ENCODE measurements at places on chromosomes 7 and 10. TPM values are rescaled to one million over a fixed set of nuclear protein-coding genes. Genes with fewer than 3 reads are reported as not detected.

- no peak overlapping the region for H3K27ac ChIP-seq
- no peaks in the 10 kb centered on the region for H3K27me3 ChIP-seq
- H3K4me3 ChIP-seq: no peak overlapping the region
- H3K4me1 ChIP-seq: no peaks in the 10 kb centered on the region
- no peak for DNase-seq
- no peaks in the 10 kb centered on the region for H3K36me3 ChIP-seq
Measured at GRCh38 chr7:81659697-81660395, 110.0 kb downstream of the HGF start.

DNA sequence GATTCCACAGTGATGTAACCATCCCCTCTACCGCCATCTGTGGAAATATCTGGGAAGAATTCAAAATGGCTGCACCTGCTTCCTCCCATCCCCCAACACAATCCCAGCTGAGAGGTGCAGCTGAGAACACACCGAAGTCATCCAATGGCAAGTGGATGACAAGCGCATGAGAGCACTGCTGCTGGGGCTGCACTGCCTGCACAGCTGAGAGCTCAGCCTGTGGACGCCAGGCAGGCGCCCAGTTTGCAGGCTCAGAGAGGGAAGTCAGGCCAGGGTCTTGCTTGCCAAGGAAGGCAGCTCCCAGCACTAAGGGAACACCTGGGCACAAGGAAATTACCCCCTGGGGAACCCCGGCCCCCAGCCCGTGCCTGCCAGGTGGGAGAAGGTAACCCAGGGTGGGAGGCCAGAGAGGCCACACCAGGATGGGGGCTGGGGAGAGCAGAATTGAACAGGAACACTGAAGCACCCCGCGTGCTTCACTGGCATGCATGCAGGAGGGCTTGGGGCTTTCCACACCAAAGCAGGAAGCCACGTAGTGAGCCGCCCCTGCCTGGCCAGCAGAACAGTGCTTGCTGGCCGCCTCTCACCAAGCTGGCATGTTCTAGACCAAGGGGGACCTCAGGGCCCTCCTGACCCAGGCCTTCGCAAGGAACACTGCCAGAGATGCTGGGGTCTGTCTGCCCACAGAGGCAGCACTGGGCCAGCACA is 46.2 kb downstream of the FAM53B start:
- peaks cover 62% of the 10 kb centered on the region for H3K4me1 ChIP-seq
- H3K27ac ChIP-seq: peak overlapping the region; percentile 98
- H3K36me3 ChIP-seq: peaks cover 17% of the 10 kb centered on the region
- peak overlapping the region; percentile 80 for H3K4me3 ChIP-seq
- H3K27me3 ChIP-seq: no peaks in the 10 kb centered on the region
- DNase-seq: no peak

The LBX1 gene
- not detected for total RNA-seq

GRCh38 chr7:12244694-12245093 is 33.6 kb downstream of the TMEM106B start:
- H3K4me3 ChIP-seq: no peak overlapping the region
- H3K27me3 ChIP-seq: no peaks in the 10 kb centered on the region
- H3K27ac ChIP-seq: no peak overlapping the region
- peaks cover 11% of the 10 kb centered on the region for H3K36me3 ChIP-seq
- H3K4me1 ChIP-seq: peaks cover 8% of the 10 kb centered on the region
- DNase-seq: no peak

DNA sequence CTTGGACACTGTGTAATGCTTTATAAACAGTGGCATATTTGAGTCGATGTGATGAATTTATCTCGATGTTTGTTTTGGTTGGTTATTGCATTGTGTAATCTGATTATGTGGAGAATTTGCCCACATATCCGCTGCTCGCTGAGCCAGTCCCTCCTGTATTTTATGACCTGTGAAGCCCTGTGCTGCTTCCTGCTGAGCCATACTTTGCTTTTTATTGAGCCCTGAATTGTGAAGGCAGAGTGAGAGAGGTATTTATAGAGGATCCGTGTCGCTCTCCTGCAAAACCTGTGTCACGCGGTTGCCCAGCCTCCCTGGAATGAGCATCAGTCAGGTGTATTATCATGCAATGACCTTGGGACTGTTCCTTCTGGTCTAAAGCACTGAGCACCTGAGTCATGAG is 253.7 kb downstream of the ARHGAP21 start:
- no peaks in the 10 kb centered on the region for H3K36me3 ChIP-seq
- no peak overlapping the region for H3K4me3 ChIP-seq
- H3K27ac ChIP-seq: no peak overlapping the region
- peaks cover 7% of the 10 kb centered on the region for H3K4me1 ChIP-seq
- H3K27me3 ChIP-seq: peaks cover 11% of the 10 kb centered on the region

The CFAP70 gene
- 2.2 TPM for total RNA-seq

The SLC26A5 gene
- 0.54 TPM for total RNA-seq

The PPP1R9A gene
- total RNA-seq: 0.42 TPM

- H3K4me1 ChIP-seq: peaks cover 2% of the 10 kb centered on the region
- H3K27me3 ChIP-seq: no peaks in the 10 kb centered on the region
- no peak overlapping the region for H3K27ac ChIP-seq
- no peak overlapping the region for H3K4me3 ChIP-seq
- DNase-seq: no peak
Measured at GRCh38 chr7:108290459-108291151, 160.4 kb upstream of the LAMB4 start.

GRCh38 chr7:137306748-137307147 is 36.8 kb downstream of the PTN start:
- no peak overlapping the region for H3K4me3 ChIP-seq
- no peaks in the 10 kb centered on the region for H3K27me3 ChIP-seq
- no peak for DNase-seq

- H3K4me1 ChIP-seq: no peaks in the 10 kb centered on the region
- H3K4me3 ChIP-seq: no peak overlapping the region
- no peak for DNase-seq
- no peaks in the 10 kb centered on the region for H3K36me3 ChIP-seq
- no peak overlapping the region for H3K27ac ChIP-seq
- H3K27me3 ChIP-seq: peaks cover 11% of the 10 kb centered on the region
Measured at GRCh38 chr10:44402465-44403195, 17.7 kb upstream of the CXCL12 start.

- no peak overlapping the region for H3K27ac ChIP-seq
- H3K4me1 ChIP-seq: no peaks in the 10 kb centered on the region
- H3K4me3 ChIP-seq: no peak overlapping the region
- peaks cover 16% of the 10 kb centered on the region for H3K27me3 ChIP-seq
- H3K36me3 ChIP-seq: no peaks in the 10 kb centered on the region
- DNase-seq: no peak
Measured at GRCh38 chr10:10872035-10872673, 145.5 kb upstream of the CELF2 start.

DNA sequence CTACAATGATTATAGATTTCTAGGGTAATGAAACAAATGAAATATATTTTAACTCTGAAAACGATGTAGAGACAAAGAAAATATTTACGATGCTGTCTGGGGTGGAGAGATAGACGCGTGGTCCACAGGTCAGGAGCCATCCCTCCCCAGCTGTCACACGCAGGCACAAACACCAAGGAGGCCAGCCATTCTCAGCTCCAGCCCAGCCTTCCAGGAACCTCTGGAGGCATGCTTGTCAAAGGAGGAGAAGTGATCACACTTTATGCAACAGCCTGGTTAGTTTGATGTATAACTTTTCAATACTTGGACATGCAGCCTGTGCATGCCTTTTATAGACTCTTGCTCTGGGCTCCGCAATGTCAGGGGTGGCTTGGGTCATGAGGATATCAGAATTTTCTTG is 391.5 kb upstream of the MGMT start:
- H3K27me3 ChIP-seq: peaks cover 3% of the 10 kb centered on the region
- H3K4me1 ChIP-seq: peaks cover 5% of the 10 kb centered on the region
- H3K27ac ChIP-seq: no peak overlapping the region
- peaks cover 3% of the 10 kb centered on the region for H3K36me3 ChIP-seq

DNA sequence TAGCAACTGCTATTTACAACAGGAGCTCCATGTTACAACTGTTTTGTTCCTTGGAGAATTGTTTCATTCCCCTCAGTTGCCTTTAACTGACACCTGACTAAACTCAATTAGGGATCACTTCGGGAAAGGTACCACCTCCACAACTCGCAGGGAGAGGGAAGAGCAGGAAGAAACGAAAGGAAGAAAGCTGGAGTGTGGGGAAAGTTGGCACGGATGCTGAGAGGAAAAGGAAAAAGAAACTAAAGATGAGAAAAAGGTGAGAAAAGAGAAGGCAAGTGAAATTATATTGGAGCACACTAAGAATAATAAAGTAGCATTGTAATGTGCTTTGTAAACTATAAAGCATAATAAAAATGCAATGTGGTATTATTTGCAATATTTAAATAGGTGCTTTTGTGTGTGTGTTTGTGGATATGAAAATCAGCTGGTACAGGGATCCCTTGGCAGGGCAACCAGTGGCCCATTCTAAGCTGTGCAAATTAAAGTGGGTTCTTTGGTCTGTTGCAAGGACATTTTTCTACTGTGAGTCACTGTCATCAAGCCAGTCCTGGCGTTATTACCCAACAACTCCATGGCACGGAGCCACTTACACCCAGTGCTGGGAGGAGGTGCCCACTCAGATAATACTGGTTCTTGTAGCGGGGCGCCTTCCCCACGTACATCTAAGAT is 45.9 kb downstream of the HIPK2 start:
- H3K36me3 ChIP-seq: peaks cover 19% of the 10 kb centered on the region
- peaks cover 22% of the 10 kb centered on the region for H3K4me1 ChIP-seq
- H3K27ac ChIP-seq: peak overlapping the region; percentile 0
- H3K4me3 ChIP-seq: peak overlapping the region; percentile 7
- H3K27me3 ChIP-seq: no peaks in the 10 kb centered on the region
- DNase-seq: no peak

DNA sequence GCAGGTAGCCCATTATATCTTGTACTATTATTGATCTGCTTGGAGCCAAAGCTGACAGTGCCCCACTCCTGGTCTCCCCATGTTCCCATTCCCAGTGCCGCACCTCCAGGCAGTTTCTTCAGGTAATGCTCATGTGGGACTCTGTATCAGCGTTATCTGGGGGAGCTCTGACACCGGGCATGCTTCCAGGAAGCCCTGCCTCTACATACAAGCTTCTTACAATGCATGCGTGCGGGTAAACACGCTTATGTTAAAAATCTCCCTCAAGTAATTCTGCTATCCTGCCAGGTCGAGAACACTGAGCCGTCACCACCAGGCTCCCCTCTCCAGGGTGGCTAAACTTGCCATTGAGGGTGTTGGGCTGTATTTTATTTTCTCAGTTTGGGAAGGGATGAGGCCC is 61.6 kb upstream of the LBX1 start:
- peaks cover 4% of the 10 kb centered on the region for H3K4me1 ChIP-seq
- no peak for DNase-seq
- no peak overlapping the region for H3K4me3 ChIP-seq
- peaks cover 82% of the 10 kb centered on the region for H3K27me3 ChIP-seq
- no peak overlapping the region for H3K27ac ChIP-seq

DNA sequence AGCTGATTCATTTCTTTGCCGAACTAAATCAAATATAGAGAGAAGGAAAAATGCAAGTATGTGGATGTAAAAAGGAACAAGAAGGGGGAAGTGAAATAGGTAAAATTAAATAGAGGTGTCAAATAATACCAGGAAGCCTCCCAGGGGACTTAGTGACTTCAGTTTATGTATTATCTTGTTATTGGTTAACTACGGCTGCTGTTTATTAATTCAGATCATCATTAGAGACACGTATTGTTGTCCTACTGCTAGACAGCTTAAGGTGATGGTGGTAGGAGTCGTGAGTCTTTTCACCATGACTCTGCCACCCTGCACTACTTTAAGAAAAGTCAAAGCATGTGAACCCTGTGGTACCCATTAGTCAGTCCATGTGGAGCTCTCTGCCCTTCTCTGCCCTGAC is 289.1 kb downstream of the PRKG1 start:
- H3K36me3 ChIP-seq: no peaks in the 10 kb centered on the region
- H3K4me3 ChIP-seq: no peak overlapping the region
- H3K27me3 ChIP-seq: no peaks in the 10 kb centered on the region
- no peak overlapping the region for H3K27ac ChIP-seq
- no peaks in the 10 kb centered on the region for H3K4me1 ChIP-seq
- DNase-seq: no peak

DNA sequence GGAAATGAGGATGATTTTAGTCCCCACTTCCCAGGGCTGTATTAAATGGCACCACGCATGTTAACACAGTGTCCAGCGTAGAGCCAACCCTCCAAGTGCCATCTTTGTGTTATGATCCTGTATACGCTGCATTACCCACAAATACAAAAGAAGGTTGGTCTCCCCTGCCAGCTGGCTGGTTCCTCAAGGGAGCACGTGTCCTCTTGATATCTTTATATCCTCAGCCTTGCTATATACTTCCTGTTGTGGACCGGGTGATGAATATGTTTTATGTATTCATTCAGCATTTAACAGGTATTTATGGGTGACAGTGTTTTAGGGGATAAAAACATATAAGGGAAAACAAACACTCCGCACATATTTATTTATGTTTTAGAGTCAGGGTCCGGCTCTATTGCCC is 23.2 kb upstream of the PRRT4 start:
- no peak for DNase-seq
- no peaks in the 10 kb centered on the region for H3K36me3 ChIP-seq
- H3K27ac ChIP-seq: no peak overlapping the region
- H3K4me3 ChIP-seq: no peak overlapping the region
- peaks cover 2% of the 10 kb centered on the region for H3K4me1 ChIP-seq

GRCh38 chr10:127036987-127037386 is 131.8 kb downstream of the DOCK1 start:
- DNase-seq: no peak
- no peak overlapping the region for H3K27ac ChIP-seq
- no peaks in the 10 kb centered on the region for H3K27me3 ChIP-seq
- no peaks in the 10 kb centered on the region for H3K4me1 ChIP-seq
- H3K4me3 ChIP-seq: no peak overlapping the region

The MALRD1 gene
- total RNA-seq: not detected

The IFIT1B gene
- total RNA-seq: not detected

GRCh38 chr7:113267885-113268284 is 149.5 kb upstream of the SMIM30 start:
- H3K4me3 ChIP-seq: no peak overlapping the region
- no peak overlapping the region for H3K27ac ChIP-seq
- no peaks in the 10 kb centered on the region for H3K36me3 ChIP-seq
- no peak for DNase-seq
- no peaks in the 10 kb centered on the region for H3K4me1 ChIP-seq
- no peaks in the 10 kb centered on the region for H3K27me3 ChIP-seq

GRCh38 chr10:81248886-81249285 is 626.1 kb upstream of the NRG3 start:
- no peaks in the 10 kb centered on the region for H3K4me1 ChIP-seq
- no peak overlapping the region for H3K4me3 ChIP-seq
- H3K27me3 ChIP-seq: peaks cover 2% of the 10 kb centered on the region
- no peak for DNase-seq
- H3K36me3 ChIP-seq: no peaks in the 10 kb centered on the region
- no peak overlapping the region for H3K27ac ChIP-seq

The PNLIP gene
- not detected for total RNA-seq

GRCh38 chr10:127790066-127790624 is 53.2 kb downstream of the FOXI2 start:
- H3K27me3 ChIP-seq: peaks cover 15% of the 10 kb centered on the region
- DNase-seq: no peak
- no peak overlapping the region for H3K27ac ChIP-seq
- no peak overlapping the region for H3K4me3 ChIP-seq

GRCh38 chr7:100894860-100895700 is 608 bp downstream of the ACHE start:
- no peak overlapping the region for H3K4me3 ChIP-seq
- peak; percentile 79 for DNase-seq
- H3K36me3 ChIP-seq: no peaks in the 10 kb centered on the region
- H3K27me3 ChIP-seq: peaks cover 51% of the 10 kb centered on the region
- no peak overlapping the region for H3K27ac ChIP-seq
- H3K4me1 ChIP-seq: peaks cover 18% of the 10 kb centered on the region

The FAM25A gene
- total RNA-seq: not detected

- H3K4me1 ChIP-seq: no peaks in the 10 kb centered on the region
- H3K4me3 ChIP-seq: no peak overlapping the region
- H3K27ac ChIP-seq: no peak overlapping the region
- H3K27me3 ChIP-seq: no peaks in the 10 kb centered on the region
- DNase-seq: no peak
Measured at GRCh38 chr7:15485998-15486397, 75.8 kb downstream of the AGMO start.
